ENCODE measurements at places on chromosomes 7 and 10.

DNA sequence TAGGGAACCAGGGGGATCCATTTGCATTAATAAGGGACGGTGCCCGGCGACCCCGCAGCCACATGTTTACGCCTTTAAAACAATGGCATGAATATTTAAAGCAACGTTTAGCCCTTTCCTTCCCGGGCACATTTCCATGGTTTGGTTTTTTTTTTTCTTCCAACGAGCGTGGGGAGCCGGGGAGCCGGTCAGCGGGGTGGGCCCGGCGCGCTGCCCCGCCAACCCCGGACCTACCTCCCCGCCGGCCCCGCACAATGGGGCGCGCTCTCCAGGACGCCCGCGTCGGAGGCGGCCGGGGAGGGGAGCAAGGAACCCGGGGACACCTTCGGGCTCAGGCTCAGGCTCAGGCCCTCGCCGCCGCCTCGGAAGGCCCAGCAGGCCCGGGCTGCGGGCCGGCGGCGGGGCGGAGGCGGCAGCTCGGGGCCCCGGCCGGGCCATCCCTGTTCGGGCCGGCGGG is 1.0 kb downstream of the SEPHS1 start:
- no peak for DNase-seq

- DNase-seq, result no peak
Measured at GRCh38 chr10:70589762-70590654, 12.5 kb downstream of the PRF1 start.

GRCh38 chr7:134034652-134035051 is 92.5 kb upstream of the LRGUK start:
- DNase-seq, result no peak

DNA sequence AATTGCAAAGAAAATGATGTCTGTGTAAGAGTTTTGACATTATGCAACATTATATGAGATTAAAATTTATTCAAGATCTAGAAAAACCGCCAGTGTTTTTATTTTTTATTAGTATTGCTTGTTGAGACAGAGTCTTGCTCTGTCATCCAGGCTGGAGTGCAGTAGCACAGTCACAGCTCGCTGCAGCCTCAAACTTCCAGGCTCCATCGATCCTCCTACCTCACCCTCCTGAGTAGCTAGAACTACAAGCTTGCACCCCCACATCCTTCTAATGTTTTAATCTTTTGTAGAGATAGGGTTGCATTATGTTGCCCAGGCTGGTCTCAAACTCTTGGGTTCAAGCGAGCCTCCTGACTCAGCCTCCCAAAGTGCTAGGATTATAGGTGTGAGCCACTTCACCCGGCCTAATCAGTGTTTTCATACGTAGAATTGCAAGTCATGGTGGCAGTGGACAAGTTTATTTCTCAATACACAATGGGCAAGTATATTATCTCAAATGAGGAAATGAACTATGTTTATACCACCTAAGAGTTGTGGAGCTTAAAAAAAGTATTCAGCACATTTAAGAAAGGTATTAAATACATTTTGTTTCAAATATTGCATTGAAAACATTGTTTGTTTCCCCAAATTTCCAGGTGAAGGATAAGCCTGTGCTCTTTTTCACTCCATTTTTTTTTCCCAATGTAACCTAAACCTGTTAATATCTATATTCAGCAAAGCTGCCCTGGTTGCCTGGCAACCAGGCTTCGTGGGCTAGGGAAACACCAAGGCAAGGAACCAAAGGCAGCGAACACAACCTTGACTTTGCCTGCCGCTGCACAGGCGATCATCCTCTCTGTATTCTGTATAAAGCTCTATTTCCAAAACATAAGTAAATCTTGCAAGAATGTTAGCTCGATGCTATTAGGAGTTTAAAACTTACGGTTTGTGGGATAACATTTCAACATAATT is 163.9 kb downstream of the CACNB2 start:
- DNase-seq, result no peak

DNA sequence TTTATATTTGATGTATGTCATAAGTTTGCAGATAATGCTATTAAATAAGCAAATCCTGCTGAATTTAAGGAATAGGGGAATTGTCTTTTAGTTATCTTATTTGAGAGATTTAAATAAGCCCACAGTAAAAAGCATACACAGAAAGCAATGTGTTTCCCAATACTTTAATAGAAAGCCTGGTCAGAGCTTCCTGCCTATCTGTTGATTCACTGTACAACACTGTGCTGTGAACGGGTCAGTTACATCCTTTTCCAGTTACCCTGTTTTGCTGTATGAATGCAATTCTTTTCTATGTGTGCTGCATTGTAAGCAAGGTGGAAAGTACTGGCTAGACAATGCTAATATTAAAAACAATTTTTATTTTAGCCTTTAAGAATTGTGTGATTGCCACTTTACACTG is 81.2 kb downstream of the ANKRD7 start:
- DNase-seq, result no peak

DNA sequence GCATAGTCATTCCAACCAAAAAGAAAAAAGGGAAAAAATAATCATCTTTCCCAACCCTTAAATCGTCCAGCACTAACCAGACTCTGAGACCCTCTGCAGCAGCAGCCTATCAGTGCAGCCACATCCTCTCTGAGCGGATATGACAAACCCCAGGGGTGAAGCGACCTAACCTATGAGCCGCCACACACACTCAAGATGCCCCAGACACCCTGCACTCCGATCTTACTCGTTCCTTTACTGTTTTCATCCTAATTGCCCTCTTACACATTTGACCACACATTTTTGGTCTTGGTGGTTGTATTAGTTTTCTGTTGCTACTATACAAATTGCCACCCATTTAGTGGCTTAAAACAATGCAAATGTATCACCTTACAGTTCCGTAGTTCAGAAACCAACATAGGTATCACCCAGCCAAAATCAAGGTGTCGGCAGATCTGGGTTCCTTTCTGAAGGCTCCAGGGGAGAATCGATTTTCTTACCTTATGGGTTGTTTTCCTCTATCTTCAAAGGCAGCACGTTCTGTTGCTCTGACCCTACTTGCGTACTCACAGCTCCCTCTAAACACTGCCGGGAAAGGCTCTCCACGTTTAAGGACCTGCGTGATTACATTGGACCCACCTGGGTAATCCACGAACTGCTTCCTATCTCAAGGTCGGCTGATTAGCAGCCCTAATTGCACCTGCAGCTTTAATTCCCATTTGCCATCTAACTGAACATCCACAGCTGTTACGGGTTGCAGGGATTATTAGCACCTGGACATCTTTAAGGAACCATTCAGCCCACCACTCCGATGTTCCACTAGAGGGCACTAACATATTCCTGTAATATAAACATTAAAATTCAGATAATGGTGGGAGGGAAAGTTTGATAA is 37.3 kb upstream of the PRSS1 start:
- DNase-seq, result peak; percentile 78

GRCh38 chr10:115094416-115095140 is 1.4 kb downstream of the ATRNL1 start:
- DNase-seq, result no peak

DNA sequence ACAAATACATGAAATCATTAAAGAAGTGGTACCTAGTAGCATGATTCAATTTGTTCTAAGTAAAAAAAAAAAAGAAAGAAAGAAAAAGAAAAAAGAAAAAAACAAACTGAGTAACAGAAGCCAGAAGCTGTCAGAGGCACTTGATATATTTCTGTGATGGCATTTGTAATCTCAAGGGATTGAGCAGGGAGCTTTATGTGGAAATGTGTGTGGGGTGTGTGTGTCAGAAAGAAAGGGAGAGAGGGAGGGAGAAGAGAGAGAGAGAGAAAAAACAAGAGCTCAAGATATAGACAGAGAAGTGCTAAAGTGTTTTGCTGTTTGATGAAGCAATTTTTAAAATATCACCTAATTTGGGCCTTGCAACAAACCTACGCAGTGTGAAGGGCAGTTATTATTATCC is 357.6 kb upstream of the PCDH15 start:
- DNase-seq, result no peak
